ENCODE measurements at places on chromosomes 3 and 15.

DNA sequence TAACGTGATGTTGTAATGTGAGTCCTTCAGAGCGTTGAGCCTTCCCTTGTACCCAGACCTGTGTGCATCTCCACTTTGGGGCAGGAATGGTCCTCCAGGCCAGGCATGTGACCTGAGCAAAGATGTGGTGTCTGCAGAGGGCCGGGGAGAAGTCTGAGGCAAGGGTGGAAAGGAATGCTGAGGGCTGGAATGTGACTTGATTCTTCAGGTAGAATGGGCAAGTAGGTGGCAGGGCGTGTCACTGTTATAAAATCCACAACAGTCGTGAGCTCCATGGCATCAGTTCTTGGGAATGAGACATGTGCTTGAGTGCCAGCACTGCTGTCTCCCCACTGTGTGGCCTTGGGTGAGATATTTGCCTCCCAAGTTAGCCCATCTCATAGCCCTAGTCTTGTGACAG is 24.0 kb upstream of the BSN start:
- no peak for DNase-seq

DNA sequence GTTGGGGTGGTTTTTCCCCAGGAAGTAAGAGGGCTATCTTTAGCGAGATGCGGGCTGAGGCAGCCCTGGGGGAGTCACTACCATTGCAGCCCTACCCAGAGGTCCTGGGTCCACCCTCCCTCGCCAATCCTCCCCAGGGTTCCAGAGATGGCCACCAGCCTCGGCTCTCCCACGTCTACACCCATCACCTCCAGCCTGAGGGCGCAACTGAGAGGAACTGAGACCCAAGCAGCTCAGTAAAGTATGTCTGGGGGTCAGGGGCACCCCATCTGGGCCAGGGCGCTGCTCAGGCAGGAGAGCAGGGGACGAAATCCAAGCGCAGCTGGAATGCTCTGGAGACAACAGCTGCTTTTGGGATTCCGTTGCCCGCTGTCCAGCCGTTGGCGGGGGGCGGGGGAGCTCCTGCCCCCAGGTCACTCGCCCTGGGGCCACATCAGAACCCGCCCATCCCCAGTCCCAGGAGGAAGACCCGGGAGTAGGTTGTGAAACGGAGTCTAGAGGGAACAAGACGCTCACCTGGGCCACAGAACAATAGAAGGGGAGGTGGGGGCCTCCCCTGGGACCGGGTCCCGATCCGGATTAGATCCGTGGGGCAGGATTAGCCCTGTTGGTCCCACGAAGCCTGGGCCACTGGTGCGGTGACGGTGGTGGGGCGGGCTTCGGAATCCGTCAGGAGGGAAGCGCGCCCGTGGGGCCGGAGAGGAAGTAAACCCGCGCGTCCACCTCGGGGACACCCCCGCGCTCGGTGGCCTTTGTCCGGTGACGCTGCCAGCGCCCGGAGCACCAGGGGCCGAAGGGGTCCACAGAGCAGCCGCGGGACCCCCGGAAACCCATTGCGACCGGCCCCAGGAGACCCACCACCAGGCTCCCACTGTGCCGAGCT is 1.4 kb upstream of the NDUFAF3 start:
- DNase-seq: peak; percentile 42

DNA sequence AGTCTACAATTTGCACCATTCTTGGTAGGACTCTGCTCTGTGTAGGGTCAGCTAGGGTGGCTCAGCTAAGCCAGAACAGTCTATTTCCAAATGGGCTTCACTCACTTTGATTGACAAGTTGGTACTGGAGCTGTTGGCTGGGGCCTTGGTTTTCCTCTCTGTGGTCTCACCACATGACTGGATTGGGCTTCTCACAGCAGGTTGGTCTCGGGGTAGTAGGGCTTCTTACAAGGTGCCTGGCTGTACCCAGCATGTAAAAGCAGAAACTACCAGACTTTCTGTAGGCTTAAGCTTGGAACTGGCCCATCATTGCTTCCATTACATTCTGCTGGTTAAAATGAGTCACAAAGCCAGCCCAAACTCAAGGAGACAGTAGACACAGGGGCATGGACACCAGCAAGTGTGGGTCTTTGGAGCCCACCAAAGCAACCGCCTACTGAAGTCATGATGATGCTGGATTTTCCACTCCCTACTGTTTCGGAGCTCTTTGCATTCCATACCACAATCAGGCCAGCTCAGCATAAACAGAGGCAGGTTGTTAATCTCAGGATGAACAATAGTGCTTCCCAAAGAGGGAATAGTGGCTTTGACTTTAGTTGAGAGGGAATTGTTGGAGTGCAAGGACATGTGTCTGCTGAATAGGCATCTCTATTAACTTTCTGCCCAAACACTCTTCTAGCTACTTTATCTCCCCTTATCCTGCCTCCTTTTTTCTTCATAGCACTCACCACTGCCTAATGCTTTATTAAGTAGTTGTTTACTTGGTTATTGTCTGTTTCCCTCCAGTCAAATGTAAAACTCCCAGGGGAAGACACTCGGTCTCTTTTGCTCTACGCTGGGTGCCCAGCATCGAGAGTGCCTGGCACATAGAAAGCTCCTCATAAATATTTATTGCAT is 78.0 kb upstream of the RARB start:
- no peak for DNase-seq

- no peak for DNase-seq
Measured at GRCh38 chr3:11499144-11499543, 144.6 kb downstream of the VGLL4 start.

DNA sequence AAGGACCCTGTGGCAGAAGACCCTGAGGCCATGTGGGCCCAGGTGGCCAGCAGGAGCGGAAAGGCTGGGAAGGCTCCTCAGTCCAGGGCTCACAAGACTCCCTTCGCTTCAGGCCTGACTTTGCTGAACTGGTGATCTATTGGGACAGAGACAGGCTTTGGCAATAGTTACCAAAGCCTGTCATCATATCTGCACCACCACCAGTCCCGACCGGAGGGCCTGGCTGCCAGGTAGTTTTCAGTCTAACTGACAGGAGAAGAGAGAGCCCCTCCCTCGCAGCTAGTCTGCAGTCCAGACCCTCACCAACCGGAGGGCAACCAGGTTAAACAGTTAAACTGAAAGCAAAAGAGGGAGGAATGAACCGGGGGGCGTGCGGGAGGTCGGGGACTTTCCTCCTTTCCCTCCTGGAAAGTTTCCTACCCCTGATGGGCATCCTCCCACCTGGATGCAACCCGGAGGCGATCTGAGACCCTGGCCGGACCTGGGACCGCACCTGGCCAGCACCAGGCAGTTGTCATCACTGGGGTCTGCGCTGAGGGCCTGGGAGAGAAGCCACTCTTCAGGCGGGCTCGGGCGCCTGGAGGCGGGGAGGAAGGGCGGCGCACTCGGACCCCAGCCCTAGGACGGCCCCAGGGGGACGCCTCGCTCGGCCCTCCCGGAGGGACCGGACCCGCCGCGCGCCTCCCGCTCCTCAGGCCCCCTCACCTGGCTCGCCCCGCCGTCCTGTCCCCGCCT is 435 bp downstream of the RAB27A start:
- DNase-seq: peak; percentile 49

DNA sequence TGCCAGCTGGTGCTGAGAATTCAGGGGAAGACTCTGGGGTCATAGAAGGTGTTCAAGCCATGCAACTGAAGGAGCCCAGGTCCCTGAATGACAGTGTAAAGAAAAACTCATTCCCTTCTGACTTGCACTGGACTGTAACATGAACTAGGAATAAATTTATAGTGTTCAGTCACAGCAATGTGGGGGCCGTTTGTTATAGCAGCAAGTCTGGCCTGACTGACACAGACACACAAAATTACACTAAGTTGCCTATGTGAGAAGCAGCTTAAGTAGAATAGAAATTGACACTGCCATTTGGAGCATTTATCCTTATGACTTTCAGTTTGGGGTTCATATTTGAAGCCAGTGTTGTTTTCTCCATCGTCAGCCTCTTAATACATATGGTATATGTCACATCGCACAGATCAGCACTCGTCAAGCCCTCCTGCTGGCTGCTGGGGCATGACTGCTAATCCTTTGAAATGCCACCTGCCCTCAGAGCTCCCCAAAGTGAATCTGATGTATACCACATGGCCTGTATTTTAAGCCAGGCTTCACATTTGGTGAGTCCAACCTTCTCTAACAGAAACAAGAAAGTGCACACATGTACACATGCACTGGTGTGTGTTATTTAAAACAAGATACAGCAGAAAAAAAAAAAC is 17.1 kb upstream of the HEG1 start:
- DNase-seq: no peak

GRCh38 chr3:43148033-43148432 is 42.2 kb upstream of the POMGNT2 start:
- DNase-seq: no peak

- no peak for DNase-seq
Measured at GRCh38 chr3:51380601-51381332, 4.3 kb upstream of the MANF start.

DNA sequence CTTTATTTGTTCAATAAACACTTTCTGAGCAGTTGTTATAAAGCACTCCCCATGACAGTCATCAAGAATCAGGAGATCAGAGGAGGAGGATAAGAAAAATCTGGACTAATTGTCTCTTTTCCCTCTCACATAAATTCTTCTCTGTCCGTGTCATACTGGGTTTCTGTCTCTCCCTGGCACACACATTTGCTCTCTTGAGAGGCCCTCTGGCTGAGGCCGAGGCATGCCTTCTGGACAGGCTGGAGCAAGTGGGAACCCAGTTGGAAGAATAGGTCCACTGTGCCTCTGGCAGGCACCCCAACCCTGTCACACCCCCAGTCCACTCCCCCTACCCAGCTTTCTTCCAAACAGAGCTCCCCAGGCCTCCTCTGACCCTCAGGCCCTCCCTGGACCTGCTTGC is 315.8 kb downstream of the UACA start:
- DNase-seq: no peak
